ENCODE measurements at places on chromosomes 7 and 10.

GRCh38 chr10:130378556-130379400 lies 242.6 kb downstream of the GLRX3 start:
- DNase-seq = no peak

- no peak for DNase-seq
Observed at GRCh38 chr7:70457883-70458680, 673.9 kb upstream of the GALNT17 start.

DNA sequence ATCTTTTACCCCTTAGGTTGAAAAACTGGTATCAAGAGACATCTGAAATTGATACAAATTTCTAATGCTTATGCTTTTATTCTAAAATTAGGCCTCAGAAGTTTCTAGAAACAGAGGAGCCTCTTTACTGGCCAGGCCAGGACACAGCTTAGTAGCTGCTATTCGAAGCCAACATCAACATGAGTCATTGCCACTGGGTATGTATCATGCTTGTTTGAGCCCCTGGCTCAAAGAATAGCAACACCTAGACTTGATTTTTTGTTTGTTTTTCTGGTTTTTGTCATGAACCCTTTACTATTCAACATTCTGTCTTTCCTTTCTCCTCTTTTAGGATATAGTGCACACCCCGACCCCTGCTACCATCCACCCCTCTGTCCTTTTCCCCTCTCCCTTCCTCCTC lies 90.9 kb upstream of the STK17A start:
- DNase-seq = peak; percentile 16

- DNase-seq = no peak
Observed at GRCh38 chr10:116044801-116045248, 228.2 kb downstream of the GFRA1 start.

DNA sequence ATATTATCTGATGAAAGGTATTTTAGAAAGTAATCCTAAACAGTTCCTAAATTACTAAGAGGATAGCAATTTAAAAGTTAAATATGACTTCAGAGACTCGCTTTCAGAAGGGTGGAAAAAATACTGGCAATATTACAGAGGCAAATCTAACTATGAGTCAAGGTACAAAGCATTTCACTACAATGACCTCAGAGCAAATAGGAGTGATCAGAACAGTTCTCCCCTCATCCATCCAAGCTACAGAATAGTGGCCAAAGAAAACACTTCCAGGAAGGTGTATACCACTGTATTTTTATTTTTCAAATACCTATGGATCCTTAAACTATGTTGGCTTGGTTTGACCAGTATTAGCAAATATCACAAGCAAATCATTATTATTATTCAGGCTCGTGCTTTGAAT lies 112.8 kb upstream of the ODAD2 start:
- no peak for DNase-seq

DNA sequence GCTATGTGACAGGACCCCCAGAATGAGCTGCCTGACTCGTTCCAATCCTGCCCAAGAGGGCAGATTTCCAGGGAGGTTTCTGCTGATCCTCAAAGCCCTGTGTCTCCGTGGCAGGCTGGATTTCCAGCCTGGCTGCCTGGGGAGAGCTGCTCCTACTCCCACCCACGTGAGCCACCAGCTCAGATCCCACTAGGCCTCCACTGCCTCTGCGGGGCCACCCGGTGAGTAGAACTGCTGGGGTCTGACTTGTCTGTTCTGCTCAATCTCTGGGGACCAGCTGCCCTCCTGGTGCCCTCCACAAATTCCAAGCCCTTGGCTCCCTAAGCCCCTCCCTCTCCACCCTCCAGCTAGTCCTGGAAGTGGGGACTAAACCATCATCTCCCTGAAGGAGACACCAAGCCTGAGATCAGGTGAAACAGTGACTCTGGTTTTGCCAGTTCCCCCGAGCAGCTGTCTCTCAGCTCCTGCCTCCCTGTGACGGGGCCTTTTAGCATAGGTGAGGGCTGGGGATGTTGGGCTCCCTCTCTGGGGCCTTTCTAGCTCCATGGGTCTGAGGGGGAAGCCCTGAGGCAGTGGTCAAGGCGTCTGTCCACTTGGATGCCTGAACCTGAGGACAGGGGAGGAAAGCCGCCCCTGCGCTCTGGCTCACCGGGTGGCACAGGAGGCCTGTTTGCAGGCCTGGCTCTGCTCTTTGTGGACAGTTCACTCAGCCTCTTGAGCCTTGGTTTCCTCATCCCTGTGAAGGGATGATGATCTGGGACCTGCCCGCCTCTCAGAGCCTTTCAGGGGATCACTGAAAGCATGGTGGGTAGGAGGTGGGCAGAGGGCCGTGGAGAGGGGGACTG lies 5.6 kb downstream of the FAM241B start:
- DNase-seq = no peak

DNA sequence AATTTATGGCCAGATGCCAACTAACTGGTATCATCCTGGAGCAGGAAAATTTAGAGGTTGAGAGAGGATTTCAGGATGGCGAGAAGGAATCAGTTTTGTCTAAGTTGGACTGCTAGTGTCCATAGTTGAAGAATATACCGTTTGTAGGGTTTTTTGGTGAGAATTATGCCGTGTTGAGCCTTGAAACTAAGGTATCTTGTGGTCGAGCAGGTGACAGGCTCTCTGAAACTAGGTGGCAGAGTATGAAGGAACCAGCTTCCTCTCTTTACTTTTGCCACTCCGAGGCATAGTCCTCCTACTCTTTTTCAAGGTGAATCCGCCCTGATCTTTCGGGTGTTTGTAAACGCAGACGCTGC lies 9.7 kb downstream of the MDFIC start:
- no peak for DNase-seq

DNA sequence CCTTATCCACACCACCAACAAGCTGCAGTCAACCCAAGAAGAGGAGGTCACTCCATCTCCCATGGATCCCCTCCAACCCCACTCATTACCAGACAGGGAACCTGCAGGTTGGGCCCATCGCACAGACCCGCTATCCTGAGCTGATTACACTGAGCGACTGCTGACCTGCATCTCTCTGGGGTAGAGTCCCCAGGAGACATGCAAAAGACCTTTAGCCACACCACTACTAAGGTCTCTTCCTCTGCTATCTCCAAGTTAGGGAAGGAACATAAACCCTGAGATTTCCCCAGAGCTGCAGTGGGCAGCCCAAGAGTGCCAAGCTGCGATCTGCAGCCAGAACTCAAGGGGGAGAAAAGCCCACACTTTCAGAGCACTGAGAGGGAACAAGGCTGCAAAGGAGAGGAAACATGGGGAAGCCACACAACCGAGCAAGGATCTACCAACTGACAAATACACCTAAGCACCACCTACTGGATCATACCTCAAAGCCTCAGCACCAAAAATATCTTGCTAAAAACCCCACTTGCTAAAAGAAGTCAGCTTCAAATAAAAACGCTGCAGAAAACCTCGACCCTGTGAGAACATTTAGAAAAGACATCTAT lies 298.2 kb downstream of the SORCS1 start:
- no peak for DNase-seq

- no peak for DNase-seq
Observed at GRCh38 chr10:22704471-22704911, 9.9 kb downstream of the PIP4K2A start.

DNA sequence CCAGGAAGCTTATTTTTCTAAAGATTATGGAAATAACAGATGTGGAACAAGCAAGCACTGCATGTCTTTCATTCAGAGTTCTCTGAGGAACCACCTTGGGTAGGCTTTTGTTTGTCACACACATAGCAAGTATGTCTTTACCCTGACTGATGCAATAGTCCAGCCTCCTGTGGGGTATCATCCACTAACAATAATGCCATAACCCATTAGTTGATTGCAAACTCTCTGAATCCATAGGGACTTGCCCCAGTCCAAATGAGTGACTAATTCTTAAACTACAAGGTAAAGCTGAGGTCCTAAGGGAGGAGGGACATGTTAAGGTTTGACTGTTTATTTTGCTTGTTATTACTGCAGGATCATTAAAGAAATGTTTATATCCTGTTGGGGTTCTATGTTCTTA lies 151.4 kb upstream of the PRPS1L1 start:
- DNase-seq = no peak

DNA sequence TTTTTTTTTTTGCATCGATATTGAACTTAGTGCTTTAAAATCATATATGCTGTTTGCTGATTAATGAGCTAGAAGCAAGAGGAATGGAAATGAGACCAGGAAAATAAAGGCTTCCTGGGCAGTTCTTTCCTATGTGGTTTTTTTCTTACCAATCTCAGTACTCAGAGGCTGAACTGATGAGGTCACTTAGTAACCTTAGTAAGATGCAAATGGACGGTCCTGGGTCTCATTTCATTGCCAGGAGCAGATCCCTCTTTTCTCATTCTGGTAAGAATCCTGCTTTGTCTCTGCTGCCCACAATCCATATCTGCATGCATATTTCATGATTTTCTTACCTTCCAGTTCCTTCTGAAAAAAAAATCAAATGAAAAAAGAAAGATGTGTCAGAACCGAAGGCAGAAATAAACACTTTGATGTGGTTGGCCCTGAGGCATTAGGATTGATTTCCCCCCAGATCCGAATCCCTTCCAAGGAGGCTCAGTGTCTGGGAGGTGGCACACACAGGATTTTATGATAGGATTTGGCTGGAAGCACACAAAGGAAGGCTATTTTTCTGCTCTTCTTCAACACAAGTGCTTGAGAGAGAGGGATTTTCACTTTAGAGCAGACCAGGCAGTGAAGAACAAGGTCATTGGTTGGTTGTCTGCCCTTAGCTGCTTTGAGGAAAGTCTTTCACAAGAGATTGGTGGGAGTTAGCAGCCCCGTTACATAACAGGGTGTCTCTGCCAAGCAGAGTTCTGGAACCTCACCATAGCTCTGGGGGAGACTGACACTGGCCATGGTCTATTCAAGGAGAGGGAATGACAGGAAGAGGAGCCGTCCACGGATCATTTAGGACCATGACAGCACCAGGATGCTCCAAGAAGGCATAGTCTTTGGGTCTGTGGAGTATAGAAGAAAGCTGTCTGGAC lies 150.0 kb downstream of the CAMK1D start:
- no peak for DNase-seq

DNA sequence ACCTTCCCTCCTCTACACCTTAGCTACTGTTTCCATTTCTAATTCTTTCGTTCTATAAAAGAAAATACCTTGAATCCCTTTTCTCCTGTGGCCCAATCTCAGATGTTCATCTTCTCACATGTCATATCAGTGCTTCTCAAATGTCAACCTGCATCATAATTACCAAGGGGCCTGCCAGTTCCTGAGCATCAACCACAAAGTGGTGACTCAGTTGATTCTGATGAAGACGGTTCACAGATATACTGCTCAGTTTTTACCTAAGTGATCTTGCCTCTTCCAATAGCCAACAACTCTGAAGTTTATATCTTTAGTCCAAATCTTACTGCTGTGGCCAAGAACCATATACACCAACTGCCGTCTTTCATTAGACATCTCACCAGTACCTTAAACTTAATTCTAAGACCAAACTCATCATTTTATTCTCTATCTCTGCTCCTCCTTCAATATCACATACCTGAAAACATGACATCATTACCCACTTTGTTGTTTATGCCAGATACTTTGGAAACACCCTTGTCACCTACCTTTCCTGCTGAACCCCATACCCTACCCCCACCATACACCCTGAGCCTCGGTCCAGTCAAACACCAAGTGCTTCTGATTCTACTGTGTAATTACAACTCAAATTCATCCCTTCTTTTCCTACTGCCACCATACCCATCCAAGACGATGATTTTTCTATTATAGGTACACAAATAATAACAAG lies 115.5 kb downstream of the LMBR1 start:
- DNase-seq = no peak

- no peak for DNase-seq
Observed at GRCh38 chr10:69749178-69750010, 52.3 kb upstream of the COL13A1 start.

DNA sequence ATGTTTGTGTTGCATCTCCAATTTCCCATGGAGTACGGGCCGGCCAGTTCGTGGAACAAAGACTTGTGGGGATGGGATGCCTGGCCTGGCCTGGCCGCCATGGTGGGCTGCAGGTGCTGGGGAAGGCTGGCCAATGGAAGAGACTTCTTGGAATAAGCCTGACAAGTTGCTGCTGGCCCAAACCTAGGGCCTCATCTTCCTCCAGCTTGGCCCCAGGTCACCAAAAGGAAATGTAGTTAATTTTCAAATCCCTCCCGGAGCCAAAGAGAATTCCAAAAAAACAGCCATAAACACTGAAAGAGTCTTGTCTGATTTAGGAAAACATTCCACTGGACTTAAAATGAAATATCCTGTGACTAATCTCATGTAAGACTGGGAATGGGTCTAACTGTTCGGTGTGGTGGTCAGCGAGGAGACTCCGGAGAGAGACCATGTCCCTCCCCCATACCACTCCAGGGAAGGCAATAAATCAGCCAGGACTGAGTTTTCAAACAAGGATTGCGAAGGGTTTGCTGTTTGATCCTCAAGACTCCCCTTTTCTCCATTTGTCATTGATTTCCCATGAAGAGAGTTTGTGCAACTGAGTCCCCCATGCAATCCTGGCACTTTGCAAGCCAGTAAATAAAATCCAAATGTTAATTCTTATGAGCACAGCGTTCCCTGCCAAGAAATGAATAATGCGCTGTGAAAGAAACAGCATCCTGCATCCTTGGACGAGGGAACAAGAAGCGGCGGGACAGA lies 128.7 kb upstream of the HABP2 start:
- DNase-seq = no peak

DNA sequence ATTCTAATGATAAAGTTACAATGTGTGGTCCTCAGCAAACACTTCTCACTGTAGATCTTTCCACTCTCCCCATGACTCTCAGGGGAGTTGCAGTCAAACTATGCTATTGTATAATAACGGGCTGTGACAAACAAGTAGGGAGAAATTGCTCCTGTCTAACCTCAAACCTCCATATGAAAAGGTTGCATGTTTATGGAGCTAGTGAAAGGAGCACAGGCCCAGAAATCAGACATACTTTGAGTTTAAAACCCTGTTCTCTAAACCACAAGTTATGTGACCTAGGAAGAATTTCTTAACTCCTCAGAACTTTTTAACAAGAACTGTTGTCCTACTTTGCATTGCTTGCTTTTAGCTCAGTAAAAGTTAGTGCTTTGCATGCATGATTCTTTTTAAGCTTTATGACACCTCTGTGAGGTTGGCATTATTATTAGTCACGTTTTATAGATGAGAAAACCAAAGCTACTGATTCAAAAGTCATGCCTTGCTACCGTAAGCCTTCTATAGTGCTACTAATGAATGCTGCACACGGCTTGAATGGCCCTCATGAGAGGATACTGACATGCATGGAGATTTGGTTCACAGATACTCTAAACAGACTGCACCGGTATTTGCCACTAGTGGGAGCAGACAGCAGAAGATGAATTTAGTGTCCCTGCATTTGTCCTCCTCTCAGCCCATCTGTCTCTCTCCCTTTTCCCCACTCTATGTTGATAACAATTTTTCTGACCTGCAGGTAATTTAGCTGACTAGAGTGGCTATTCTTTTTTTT lies 129.5 kb upstream of the PCGF5 start:
- DNase-seq = no peak
